ENCODE measurements at places on chromosomes 6 and 20. TPM values are rescaled to one million over a fixed set of nuclear protein-coding genes. Genes with fewer than 3 reads are reported as not detected.

Gene ZNF311
- not detected for polyA plus RNA-seq

Gene AVP
- not detected for polyA plus RNA-seq

Gene EPPIN
- polyA plus RNA-seq = not detected

DNA sequence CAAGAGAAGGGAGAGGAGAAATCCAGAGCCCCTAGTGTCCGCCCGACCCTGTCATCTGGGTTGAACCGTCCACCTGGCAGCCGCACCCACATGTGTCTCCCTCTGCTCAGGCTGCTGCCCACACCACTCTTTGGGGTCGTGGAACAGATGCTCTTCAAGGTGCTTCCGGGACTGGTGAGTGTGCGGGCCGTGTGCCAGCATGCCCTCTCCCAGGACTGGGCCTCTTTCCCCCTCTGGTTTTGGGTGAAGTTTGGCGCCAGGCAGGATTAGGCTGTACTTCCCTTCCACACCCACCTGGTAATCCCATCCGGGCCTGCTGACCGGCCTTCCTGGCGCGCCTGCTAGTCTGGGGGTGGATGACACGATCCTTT, 7.9 kb downstream of the BPIFB3 start:
- DNase-seq = no peak

Gene BMP7
- polyA plus RNA-seq = not detected

DNA sequence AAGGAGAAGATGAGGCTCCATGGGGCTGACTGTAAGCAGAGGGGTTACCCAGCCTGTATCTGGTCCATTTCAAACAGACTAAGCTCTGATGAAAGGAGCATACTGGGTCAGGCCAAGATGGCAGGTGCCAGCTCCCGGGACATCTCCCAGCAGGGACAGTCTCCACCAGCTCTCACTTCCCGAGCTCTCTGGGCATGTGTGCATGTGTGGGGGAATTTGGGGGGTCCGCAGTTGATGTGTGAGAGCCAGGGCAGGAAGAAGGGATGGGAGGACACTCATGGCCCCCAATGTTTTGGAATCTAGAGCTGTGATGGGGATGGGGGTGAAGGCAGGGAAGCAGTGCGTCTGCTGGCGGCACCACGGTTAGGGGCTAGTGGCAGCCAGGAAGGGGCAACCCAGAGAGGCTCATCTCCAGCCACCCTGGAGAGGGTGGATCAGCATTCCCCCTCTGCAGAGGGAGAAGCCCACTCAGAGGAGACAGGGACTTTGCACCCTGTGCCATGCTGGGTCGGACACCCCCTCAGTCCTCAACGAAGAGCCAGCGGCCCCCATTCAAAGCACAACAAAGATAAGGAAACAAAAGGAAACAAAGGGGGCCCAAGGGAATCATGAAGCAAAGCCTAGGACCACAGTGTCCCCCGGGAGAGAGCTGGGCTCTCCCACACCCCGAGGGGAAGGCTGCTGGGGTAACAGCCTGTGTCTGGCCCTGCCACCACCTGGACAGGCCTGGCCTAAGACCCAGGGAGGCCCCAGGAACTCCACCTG, 52.4 kb downstream of the DSTN start:
- DNase-seq = no peak

DNA sequence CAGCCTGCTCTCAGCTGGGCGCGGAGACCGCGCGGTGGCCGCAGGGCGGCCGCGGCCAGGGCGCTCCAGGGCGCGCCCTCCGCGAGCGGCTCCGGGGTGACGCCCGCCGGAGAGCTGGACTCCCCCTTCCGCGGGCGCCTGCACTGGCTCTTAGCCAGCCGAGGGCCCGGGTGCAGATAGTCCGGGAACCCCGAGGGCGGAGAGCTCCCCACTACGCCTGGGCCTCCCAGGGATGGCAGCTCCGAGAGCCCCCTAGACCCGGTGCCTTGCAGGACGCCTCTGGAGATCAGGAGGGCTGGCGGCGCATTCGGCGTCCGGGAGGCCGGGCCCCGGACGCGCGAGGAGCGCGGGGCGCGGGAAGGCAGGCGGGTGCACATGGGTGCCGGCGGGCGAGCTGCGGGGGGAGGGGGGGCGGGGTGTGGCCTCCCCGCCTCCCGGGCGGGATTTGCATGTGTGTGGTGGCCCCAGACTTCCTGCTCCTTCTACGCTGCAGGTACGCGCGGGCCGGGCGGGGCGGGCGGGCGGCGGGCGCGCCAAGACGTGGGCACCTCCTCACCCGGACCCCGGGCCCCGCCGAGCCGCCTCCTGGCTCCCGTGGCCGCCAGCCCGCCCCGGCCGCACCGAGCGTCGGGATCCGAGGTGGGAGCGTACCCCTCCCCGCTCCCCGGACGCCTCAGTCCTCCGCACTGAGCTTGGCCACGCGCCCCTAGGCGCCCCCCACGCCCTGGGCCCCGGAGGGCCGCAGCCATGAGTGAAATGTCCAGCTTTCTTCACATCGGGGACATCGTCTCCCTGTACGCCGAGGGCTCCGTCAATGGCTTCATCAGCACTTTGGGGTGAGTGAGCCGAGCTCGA, at the start of gene ITPR3:
Gene ITPR3, plus strand, starts transcription at position 467 of the 855 bp plus-strand sequence. Its CDS starts 281 bp downstream, at position 748.
- DNase-seq = no peak

DNA sequence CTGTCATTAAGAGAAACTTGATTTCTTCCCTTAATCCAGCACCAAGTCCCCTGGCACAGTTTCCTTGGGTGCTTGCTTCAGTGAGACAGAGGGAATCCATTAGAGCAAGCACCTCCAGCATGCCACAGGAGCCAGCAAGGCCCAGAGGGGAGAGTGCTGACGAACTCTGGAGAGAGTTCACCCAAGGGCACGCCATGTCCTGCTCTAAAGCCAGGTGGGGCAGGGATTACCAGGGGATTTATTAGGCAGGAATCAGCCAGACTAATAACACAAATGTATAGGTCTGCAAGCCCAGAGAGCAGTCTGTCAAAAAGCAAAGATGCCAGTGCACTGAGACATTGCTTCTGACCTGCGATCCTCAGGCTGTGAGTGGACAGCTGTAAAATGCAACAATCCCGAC, 155.4 kb upstream of the SYNDIG1 start:
- no peak for DNase-seq
